Activated naive CD8-positive, alpha-beta T cell treated with anti-CD3 and anti-CD28 coated beads for 36 hours (primary cell): ENCODE measurements at places on chromosomes 11 and 22.
A peak's percentile ranks its signal among the peaks of the same experiment; 100 is the strongest.

DNA sequence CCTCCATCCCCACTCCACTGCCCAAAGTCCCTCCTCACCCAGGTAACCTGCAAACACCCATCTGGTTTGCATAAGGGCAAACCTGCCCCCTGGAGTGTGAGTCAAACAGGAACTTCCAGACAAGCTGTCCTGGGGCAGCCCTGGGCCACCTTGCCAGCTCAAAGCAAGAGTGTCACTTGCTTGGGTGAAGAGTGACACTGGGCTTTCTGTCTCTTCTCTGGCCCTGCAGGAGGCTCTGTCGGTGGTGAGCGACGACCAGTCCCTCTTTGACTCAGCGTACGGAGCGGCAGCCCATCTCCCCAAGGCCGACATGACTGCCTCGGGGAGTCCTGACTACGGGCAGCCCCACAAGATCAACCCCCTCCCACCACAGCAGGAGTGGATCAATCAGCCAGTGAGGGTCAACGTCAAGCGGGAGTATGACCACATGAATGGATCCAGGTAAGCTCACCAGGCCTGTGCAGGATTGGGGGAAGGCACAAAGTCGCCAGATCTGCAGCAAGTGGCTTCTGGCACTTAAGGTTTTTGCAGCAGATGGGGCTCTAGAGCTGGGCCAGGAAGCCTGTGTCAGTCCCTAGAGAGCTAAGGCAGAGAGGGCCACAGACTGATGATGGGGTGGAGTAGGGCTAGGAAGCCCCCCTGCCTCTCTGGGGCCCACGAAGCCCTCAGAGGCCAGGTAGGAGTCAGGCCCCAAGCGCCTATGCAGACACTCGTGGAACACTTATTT is 64.2 kb downstream of the FLI1 start:
- DNase-seq = peak; percentile 58

- DNase-seq = no peak
Observed at GRCh38 chr11:617912-618682, 2.3 kb upstream of the IRF7 start.

DNA sequence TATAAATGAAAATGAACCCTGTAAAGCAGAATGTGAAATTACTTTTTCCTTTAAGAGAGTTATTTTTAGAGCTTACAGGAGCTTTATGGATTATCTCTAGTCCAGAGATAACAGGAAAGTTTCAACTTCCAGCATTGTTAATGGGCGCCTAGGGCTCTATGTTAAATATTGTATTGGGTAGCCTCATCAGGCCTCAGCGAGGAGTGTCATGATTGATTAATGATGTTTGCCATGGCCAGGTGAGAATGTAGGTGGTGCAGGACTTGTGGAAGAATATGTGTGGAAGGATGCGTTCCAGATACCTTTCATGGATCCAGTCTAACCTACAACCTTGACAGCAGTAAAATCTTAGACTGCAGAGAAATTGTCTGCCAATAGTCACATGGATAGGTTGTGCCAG is 50.6 kb downstream of the ME3 start:
- DNase-seq = no peak

- DNase-seq = no peak
Observed at GRCh38 chr22:21067075-21067900, 21.5 kb downstream of the LRRC74B start.

DNA sequence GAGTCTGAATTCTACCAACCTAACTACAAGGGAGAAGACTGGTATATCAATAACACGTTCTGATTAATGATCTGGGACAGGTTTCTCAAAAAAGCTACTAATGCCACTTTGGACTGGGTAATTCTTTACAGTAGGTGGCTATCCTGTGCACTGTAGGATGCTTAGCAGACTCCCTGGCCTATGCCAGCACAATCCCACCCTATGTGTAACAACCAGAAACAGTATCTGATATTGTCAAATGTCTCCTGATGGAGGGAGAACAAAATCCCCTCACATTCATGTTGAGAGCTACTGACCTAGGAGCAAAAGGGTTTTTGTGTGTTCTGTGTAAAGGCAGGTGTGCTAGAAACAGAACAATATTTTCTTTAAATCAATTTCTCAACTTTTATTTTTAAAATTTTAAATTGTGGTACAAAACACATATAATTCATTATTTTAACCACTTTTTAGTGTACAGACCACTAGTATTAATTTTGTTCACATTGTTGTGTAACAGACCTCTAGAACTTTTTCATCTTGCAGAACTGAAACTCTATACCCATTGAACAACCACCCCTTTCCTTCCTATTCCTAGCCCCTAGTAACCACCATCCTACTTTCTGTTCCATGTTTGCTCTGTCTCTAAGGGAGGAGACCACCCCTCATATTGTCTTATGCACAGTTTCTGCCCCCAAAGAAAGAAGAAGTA is 2.1 kb upstream of the MS4A6A start:
- DNase-seq = no peak

DNA sequence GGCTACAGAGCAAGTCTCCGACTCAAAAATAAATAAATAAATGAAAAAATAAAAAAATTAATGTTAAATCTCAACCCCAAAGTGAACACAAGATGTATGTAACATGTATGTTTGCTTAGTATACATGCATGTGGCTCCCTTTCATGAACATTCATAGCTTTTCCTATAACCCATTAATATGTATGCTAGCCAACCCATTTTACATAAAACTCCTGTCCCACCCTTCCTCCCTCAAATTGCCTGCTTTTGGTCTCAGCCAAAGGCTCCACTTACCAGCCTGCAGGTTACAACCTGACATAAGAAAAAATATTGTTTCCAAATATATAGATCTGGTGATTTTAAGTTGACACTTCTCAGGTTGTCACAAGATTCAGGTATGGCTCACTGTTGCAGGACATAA is 3.7 kb upstream of the FOLR1 start:
- no peak for DNase-seq

- DNase-seq = no peak
Observed at GRCh38 chr22:38782402-38783094, 11.4 kb downstream of the DNAL4 start.

GRCh38 chr22:27775087-27775698 is 26.4 kb downstream of the MN1 start:
- no peak for DNase-seq

DNA sequence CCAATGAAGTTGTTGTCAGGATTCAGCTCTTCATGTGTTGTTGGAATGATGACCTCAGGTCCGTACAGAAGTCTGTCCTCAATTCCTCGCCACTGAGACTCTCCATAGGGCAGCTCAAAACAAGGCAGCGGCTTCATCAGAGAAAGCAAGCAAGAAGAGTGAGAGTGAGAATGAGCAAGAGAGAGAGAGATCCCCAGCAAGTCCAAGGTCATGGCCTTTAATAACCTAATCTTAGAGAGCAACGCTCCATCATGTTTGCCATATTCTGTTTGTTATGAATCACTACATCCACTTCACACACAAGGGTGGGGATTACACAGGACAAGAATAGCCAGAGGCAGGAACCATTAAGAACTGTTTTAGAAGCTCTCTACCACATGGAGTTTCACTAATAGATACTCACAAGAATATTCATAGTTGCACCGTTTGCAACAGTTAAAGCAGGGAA is 23.3 kb upstream of the MMP7 start:
- DNase-seq = no peak
